CD4-positive, alpha-beta T cell treated with Interleukin-15 for 1 hour (primary cell): ENCODE measurements at places on chromosomes 2 and 18.

DNA sequence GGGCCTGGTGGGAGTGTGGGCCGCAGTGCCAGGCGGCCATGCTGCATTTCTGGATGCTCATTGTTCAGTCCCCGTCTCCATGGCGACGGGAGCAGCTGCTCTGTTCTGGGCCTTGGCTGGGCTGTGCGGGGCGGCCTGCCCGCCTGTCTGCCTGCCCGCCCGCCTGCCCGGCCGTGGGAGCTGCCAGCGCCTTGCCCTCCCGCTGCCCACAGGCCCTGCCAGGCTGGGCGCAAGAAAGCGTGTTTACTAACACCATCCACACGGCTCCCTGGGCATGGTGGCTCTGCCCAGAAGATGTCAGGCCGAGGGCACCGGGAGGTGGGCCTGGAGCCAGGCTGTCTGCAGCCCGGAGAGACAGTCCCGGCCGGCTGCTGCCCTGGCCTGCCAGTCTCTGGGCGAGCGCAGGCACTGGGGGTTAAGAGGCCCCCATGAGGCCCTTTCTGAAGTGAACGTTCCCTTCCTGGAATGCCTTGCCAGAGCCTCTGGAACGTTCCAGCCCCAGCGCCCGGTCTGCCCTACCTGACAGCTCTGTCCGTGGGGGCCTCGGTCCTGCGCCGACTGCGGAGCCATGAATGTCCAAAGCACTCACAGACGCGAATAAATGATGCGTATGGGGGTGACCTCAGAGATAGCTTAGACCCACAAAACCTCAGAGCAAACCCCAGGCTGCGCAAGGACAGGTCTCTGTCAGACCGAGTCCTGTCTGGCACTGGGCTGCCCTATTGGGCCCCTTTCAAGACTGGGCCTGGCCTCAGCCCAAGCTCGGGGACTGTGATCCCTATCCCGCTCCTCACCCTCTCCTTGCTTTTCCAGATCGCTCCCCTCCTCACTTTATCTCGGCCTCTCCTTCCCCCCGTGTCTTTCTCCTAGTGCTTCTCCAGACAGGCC is 44.3 kb downstream of the MYCN start:
- no peak for DNase-seq

GRCh38 chr2:205800773-205801172 is 118.5 kb downstream of the NRP2 start:
- no peak for DNase-seq

DNA sequence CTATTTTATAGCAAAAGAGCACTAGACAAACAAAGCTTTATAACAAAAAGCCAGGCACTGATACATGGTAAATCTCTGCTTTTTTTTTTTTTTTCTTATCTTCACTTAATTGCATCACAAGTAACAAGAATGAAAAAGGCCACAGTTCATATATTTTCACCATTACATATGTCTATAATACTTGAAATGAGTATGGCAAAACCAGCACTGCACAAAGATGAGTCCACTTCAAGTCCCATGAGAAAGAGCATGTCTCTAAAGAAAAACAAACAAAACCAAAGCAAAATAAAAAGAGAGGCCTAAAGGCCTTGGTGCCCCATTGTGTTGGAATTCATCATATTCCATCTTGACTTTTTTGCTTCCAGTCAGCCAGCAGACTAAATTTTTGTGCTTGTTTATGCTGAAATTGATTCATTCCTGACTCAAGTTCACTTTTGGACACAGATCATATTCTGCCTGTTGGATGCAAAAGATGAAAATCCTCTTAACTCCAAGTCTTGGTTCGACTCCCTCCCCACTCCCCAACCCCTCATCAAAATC is 264.9 kb upstream of the CCDC68 start:
- no peak for DNase-seq

DNA sequence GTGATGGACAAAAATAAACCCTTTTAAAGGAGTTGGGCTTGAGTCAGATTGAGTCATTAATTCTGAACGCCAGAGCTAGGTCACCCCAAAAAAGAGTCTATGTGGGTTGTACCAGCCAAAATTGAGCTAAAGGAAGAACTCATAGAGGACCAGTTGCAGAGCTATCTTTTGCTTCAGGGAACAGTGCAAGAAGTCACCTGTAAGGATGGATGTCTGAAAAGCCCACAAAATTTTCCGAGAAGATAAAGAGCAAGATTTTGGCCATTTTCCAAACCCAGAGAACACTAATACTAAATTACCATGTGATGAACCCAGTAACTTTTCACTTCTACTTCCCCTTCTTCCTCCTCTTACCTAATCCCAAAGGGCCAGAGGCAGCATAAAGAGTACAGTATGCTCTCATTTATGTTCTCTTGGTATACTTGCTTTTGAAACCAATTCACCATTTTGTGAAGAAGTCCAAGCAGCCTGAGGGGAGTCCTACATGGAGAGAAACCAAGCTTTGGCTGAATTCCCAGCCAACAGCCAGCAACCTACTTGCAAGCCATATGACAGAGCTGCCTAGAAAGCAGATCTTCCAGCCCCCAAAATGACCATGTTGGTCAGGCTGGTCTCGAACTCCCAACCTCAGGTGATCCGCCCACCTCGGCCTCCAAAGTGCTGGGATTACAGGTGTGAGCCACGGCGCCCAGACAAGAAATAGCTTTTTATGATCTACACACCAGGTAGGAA is 551.7 kb downstream of the SATB2 start:
- no peak for DNase-seq

DNA sequence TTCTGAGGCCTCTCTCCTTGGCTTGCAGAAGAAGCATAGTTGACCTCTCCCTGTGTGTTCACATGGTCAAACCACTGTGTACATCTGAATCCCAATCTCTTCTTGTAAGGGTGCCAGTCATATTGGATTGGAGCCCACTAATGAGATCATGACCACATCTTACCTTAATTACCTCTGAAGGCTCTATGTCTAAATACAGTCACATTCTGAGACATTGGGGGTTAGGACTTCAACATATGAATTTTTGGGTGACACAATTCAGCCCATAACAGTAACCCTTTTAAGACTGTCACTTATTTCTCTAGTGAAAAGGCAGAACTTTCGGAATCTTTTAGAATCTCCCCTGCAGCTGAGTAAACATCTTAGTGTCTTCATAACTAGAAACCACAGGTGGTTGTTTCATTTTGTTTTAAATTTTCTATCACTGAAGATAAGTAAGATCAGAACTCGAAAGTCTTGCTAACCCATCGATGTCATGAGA is 33.3 kb downstream of the BMP10 start:
- DNase-seq, result no peak

- no peak for DNase-seq
These were observed 44.4 kb downstream of the OSBPL6 start for GRCh38 chr2:178238750-178239149.

DNA sequence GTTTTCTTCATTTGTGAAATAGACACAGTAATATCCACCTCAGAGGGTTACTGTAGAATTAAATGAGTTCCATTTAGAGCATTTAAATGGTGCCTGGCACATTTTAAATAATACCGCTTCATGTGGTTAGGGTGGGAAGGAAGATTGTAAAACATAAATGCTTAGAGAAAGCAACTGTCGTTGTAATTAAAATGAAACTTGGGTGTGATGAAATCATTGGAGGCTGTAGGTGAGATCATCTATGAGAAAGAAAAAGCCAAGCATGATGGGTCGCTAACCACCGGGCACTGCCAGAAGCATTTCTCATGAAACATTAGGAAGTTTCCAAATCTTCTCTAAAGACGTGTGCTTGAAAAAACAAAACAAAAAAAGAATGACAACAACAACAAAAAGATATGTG is 8.2 kb upstream of the SLC39A10 start:
- DNase-seq, result no peak

DNA sequence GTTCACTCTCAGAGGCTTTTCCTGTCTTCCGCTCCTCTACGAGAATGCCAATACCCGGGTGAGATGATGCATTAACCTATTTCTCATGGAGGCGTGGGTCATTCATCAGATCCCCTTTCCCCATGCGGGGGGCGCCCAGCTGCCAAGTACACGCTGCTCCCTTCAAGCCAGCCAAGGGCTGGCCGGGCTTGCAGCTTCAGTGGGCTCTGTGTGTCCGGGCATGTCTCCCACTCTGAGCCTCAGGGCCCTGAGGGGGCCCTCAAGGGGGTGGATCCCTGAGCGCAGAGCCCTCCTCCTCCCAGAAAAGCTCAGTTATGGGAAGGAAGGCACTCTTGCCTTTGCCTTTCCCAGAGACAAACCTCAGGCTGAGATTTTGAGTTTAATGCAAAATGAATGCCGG is 431.8 kb upstream of the MYT1L start:
- no peak for DNase-seq
